ENCODE measurements at places on chromosomes 4 and X.
A peak's percentile ranks its signal among the peaks of the same experiment; 100 is the strongest.

GRCh38 chrX:119132961-119133360, 5.3 kb upstream of the KIAA1210 start:
- DNase-seq, result no peak

- no peak for DNase-seq
Measured at GRCh38 chr4:39486221-39486804, 27.5 kb downstream of the LIAS start.

- no peak for DNase-seq
Measured at GRCh38 chr4:6236816-6237390, 32.7 kb upstream of the WFS1 start.

GRCh38 chrX:68420559-68420958, 12.7 kb downstream of the OPHN1 start:
- no peak for DNase-seq

GRCh38 chrX:46376246-46376885, 168.9 kb downstream of the ZNF674 start:
- peak; percentile 17 for DNase-seq

GRCh38 chrX:140057001-140057411, 91.7 kb upstream of the CXorf66 start:
- peak; percentile 62 for DNase-seq

DNA sequence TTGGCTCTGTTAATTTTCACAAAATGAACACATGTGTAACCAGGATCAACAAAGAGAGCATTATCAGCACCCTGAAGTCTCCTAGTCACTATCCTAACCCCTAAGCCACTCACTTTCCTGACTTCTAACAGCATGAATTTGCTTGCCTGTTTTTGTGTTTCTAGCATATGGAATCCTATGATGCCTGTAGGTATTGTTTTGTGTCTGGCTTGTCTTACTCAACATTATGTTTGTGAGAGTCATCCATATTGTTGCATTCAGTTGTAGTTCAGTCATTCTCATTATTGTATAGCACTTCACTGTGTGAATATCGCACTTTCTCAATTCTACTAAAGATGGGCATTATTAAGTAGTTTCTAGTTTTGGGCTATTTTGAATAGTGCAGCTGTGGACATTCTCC, 15.6 kb downstream of the EDNRA start:
- DNase-seq, result no peak

- DNase-seq, result no peak
Measured at GRCh38 chr4:109053257-109053656, 249.2 kb downstream of the COL25A1 start.

DNA sequence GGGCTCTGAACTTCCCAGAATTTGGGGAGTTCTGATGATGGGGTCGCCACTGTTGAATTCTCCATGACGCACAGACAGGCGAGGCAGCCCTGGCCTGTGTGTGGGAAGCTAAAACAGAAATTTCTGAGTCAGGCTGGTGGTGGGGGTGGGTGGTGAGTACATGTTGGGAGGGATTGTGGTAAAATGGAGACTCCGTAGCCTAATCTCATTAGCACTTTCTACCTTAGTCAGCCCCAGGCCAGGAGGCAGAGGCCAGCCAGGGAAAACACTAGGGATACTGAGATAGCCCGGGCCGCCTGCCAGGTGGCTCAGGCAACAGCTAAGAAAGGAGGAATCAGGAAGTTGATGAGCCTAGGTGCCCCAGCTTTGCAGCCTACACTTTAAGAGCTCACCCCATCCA, 39.3 kb upstream of the NHSL2 start:
- no peak for DNase-seq

- DNase-seq, result no peak
Measured at GRCh38 chr4:78809928-78810835, 34.0 kb downstream of the BMP2K start.

DNA sequence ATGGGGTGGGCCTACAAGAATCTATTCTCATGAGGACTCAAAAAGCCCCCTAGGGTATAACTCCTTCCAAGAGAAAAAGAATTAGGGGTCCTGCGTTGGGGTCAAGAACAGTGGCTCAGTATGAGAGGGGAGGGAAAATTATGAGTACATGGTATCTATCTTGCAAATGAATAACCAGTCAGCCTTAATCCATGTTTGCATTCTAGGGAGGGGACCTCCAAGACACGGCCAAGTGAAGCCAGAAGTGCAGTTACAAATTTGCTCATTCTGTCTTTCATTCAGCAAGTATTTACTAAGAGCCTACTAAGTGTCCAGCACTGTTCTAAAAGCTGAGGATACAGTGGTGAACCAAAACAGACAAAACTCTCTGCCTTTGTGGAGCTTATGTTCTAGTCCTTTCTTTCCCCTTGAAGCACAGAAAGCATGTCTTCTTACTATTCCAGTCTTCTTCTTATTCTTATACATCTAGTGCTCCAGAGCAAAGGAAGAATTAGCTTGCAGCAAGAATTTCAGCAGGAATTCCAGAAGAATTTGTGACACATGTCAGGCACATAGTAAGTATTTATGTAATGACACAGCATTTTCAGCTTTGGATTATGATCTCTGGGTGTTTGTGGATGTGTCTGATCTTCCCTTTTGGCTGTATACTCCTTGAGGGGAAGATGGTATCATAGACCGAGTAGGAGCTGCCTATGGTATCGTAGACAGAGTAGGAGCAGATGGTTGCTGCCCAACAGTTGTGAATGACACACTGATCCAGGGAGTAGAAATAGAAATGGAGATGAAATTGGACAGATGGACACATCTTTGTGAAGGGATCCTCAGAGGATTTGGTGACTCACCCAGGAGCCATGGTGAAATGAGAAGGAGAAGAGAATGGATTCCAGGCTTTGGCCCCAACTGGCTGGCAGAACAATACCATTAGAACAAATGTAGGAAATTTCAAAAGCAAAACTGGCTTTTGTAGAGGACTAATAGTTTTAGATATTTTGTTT, 75.9 kb downstream of the COQ2 start:
- DNase-seq, result no peak

DNA sequence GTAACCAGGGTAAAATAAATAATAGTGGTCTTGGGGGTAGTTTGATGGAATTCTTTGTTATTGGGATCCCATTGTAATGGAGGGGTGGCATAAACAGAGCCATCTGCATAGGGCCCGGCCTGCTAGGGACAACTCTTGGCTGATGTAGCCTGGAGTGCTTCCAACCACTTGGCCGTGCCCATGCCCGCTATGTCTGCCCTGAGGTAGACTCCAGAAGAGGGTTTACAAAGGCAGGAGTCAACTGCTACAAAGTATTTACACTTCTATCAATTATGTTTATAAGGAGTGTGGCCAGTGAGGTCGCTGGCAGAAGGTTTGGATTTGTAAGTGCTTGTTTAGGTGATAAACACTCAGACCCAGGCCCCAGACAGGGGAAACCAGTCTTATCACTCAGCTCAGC, 8.1 kb downstream of the RASL11B start:
- peak; percentile 53 for DNase-seq

DNA sequence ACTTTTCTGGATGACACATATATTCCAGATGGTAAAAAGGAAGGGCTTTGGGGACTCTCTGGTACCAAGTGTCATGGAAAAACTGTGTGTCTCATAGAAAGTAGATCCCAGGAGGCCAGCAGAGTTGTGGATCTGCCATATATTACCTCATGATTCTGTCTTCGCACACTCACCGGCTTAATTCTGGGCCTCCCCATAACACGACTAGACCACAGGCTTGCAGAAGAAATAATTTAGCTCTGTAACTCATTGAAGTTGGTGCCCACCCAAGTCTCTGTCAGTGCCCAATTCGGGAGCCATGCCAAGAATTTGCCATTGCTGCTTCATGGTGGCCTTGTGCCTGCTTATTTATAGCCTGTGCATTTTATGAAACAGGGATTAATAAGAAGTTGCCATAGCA, 104.5 kb downstream of the AR start:
- DNase-seq, result no peak

DNA sequence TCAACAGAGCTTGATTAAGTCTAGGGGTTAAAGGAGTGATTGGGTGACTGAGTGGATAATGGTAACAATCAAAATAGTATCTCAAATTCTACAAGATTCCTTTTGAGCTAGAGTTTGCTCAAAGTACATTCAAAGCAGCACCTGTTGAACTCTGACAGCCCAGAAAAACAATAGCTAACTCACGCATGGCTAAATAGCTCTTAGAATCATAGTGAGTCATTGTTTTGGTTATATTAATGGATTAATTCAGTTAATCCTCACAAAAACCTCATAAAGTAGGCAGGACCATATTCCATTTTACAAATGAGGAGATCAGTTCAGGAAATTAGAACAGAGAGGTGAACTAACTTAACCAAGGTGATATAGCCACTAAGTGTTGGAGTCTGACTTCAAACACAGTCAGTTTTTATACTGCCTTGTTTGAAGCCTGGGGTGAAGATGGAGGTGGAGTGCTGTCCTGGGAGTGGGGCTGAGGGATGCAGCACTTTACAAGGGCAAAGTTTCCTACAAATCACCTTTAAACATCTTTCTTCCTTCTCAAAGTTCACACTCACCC, 35.9 kb upstream of the PPM1K start:
- no peak for DNase-seq

- peak; percentile 34 for DNase-seq
Measured at GRCh38 chrX:134761788-134762187, 103.5 kb upstream of the PLAC1 start.

GRCh38 chr4:11704186-11704830, 275.6 kb upstream of the HS3ST1 start:
- DNase-seq, result no peak

- DNase-seq, result no peak
Measured at GRCh38 chrX:39427906-39428305, 626.6 kb downstream of the MID1IP1 start.

DNA sequence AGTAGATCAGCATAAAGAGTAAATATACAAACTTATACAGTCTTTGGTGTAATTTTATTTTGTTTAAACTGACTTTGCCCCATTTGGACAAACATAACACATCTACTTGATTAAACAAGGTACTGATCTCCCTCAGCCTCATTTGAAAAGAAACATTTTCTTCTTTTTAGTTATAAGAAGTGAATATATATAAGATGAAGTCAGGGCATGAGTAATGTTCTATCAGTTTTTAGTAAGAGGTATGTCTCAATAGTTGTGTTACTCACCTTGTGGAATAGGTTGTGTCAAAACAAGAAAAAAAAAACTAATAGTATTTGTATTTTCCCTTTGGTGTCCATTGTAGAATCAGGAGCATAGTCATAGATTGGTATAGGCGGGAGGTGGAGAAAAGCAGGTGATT, 327.4 kb downstream of the RPA4 start:
- DNase-seq, result no peak

DNA sequence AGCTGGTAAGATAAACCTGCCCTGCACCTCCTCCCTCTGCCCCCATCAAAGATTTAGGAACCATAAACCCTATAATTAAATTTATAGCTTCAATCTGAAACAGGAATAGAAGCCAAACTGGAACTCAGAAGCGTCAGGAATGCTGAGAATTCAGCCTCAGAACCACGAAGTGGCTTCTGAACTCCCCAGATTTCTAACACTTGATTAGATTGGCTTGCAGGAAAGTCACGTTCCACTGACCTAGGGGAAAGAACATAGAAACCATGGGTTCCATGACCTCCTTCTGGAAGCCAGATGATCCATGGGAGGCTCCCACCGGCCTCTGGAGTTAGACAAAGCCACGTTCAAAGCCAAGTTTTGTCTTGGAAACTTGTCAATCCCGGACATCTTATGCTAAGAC, 356.5 kb downstream of the MID1IP1 start:
- no peak for DNase-seq

DNA sequence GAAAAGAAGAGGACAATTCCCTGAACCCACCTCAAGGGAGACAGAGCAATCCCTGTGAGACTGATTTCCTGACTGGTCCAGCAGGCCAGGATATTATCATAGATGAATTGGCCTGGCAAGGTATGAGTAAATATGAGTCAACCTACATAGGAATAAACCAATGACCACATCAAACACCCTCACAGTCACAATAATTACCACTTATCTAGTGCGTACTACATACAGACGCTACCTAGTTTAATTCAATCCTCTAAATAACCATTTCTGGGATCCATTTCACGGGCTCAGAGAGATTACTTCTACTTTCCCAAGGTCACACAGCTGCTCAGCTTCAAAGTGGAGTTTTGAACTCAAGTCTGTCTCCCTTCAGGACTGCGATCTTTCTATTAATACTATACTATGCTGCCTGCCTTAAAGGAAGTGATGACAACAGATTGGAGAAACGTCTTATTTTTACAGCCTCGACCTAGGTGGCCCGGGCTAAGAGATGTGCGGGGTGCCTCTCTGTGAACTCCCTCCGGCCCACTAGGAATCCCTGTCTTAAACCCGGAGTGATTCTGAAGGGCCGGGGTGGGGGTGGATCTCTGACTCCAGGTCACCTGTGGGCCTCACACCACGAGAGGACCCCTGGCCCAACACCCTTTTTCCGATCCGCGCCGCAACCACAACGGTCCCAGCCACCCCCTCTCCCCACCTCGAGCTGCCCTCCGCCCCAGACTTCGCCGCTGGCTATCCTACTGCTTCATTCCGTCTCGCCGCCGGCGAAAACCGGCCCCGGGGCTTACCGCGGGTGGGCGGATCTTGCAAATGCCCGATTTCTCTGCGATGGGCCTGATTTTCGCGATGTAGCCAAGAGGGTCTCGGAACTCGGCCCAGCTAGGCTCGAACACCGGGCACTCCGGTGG, 800 bp downstream of the KDM5C start:
- DNase-seq, result no peak

GRCh38 chrX:107686792-107687191, 58.5 kb downstream of the PRPS1 start:
- DNase-seq, result no peak

DNA sequence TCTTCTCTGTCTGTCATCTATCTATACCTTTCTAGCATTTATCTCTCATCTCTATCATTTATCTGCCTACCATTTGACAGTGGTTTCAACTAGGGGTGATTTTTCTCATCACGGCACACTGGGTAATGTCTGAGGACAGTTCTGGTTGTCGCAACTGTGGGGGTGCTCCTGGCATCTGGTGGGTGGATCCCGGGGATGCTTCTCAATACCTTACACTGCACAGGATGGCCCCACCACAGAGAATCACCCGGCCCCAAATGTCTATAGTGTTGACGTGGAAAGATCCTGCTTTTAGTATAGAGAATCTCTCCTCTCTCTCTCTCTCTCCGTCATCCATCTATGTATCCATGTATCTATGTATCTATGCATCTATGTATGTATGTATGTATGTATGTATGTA, 7.2 kb downstream of the P2RY8 start:
- no peak for DNase-seq

DNA sequence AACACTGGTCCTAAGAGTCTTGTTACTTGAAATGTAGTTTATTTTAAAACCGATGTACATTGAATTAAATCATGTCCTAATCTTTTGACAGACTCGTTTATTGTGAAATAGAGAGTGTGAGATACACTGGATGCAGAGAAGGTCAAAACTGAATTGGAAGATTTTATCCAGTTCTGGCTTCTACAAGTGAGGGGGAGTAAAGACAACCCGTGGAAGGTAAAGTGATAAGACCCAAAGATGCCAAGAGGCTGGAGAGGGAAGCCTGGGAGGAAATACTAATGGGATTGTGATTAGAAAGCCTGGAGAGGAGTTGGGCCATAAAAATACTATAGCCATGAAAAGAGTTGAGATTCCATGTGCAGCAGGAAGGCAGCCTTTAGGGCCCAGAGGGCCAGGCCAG, 424.5 kb upstream of the NR3C2 start:
- DNase-seq, result no peak

Measured in NCI-H1092 (cell line).